ENCODE measurements at places on chromosomes 5 and 9.

DNA sequence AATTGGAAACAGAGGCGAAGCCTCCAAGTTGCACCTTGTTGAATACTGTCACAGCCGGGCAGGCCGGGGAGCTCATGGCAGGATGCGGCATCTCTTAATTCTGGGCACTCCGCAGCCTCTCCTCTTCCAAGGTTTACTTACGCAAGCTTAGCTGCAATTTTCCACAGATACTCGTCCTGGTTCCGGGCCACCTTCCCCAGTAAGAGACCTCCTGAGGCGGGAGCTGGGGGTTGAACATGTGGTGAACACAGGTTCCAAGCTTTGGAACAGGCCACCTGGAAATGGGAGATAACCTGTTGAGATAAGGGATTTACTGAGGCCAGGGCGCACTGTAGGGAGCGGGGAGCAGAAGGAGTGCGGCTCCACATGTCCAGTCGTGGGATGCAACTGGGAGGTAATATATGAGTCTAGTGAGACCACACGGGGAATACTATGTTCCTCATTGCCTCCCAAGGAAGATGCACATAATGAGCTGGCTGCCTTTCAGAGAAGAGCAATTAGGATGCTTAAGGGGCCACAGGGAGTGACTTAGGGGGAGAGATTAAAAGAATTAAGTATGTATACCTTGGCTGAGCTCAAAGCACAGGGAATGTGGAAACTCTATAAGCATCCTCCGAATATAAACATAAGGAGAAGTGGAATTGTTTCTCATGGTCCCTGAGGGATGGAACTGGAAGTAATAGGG lies 335.2 kb downstream of the CWC27 start:
- no peaks in the 10 kb centered on the region for H3K4me1 ChIP-seq
- H3K27ac ChIP-seq: no peak overlapping the region
- H3K36me3 ChIP-seq: peaks cover 10% of the 10 kb centered on the region
- DNase-seq: no peak
- H3K4me3 ChIP-seq: peak overlapping the region; percentile 68

GRCh38 chr9:115038178-115038577 lies 79.8 kb downstream of the TNC start:
- H3K27ac ChIP-seq: no peak overlapping the region
- peaks cover 11% of the 10 kb centered on the region for H3K27me3 ChIP-seq
- no peaks in the 10 kb centered on the region for H3K4me1 ChIP-seq
- DNase-seq: no peak
- no peaks in the 10 kb centered on the region for H3K36me3 ChIP-seq
- no peak overlapping the region for H3K4me3 ChIP-seq

DNA sequence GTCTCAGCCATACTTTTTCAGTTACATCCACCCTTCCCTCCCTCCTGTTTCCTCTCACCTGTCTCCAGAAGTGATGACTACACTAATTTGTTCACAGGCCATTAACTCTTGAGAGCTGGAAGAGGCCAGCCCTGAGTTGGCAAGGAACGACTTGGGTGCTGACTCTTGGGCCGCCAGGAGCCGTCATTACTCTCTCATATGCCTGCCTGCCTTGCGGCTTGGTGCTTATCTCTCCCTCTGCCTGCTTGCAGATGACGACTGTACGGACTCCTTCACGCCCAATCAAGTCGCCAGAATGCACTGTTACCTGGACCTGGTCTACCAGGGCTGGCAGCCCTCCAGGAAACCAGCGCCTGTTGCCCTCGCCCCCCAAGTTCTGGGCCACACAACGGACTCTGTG lies 66.1 kb downstream of the PAPPA start:
- no peak overlapping the region for H3K4me3 ChIP-seq
- no peak for DNase-seq
- peaks cover 11% of the 10 kb centered on the region for H3K27me3 ChIP-seq
- H3K4me1 ChIP-seq: no peaks in the 10 kb centered on the region
- no peaks in the 10 kb centered on the region for H3K36me3 ChIP-seq

- no peak overlapping the region for H3K27ac ChIP-seq
- no peaks in the 10 kb centered on the region for H3K27me3 ChIP-seq
- H3K36me3 ChIP-seq: no peaks in the 10 kb centered on the region
Measured at GRCh38 chr5:76384705-76385104, 18.4 kb upstream of the IQGAP2 start.

DNA sequence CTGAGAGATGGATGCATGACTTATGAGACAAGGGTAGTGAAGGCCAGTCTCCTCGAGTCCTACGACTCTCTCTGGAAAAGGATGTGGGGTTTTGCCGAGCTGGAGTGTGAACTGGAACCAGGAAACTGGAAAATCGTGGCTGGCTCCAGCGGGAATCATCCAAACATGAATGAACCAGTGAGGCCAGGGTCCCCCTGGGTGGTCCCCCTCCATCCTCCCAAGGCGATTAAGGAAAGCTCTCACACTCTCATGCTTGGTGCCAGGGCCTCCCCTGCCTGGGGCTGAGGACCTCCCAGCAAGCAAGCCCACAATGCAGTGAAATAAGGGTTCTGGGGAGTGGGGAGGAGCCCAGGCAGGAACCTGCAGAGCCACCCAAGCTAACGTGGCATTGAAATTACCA lies 9.6 kb upstream of the AMBP start:
- DNase-seq: no peak
- H3K4me3 ChIP-seq: no peak overlapping the region
- H3K27ac ChIP-seq: no peak overlapping the region
- H3K4me1 ChIP-seq: peaks cover 2% of the 10 kb centered on the region
- peaks cover 10% of the 10 kb centered on the region for H3K36me3 ChIP-seq
- no peaks in the 10 kb centered on the region for H3K27me3 ChIP-seq

DNA sequence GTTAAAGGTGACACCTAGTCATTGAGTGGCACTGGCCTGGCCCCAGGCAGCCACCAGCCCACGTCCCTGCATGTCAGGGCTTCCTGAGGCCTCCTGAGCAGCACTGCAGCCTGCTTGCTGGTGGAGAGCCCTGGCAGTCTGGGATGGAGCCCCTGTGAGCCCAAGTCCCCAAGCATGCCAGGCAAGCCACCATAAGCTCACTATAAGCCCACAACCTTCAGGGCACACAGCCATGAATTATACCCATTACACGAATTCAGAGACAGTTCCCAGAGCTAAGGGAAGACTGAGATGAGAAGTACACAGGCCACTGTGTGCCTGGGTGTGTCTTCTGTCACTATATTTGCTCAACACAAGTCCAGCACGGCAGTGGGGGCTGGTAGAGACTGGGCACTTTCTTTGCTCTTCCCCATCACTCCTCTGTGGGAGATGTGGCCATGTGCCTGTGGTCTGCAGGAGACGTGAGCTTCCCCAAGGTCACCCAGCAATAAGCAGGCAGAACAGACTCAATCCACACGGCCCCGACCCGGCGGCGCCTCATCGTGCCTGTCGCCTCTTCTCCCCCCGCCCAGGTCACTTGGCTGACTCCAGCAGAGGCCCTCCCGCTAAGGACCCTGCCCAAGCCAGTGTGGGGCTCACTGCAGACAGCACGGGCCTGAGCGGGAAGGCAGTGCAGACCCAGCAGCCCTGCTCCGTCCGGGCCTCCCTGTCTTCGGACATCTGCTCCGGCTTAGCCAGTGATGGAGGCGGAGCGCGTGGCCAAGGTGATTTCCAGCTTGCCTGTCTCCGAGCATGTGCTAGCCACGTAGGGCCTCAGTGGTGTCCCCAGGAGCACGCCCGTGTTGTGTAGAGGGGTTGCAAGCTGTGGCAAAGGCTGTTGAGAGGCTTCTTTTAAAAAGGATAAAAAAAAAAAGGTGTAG lies 114.8 kb downstream of the WNK2 start:
- no peak for DNase-seq
- H3K4me1 ChIP-seq: peaks cover 10% of the 10 kb centered on the region
- no peaks in the 10 kb centered on the region for H3K27me3 ChIP-seq
- peaks cover 17% of the 10 kb centered on the region for H3K36me3 ChIP-seq
- H3K4me3 ChIP-seq: no peak overlapping the region

DNA sequence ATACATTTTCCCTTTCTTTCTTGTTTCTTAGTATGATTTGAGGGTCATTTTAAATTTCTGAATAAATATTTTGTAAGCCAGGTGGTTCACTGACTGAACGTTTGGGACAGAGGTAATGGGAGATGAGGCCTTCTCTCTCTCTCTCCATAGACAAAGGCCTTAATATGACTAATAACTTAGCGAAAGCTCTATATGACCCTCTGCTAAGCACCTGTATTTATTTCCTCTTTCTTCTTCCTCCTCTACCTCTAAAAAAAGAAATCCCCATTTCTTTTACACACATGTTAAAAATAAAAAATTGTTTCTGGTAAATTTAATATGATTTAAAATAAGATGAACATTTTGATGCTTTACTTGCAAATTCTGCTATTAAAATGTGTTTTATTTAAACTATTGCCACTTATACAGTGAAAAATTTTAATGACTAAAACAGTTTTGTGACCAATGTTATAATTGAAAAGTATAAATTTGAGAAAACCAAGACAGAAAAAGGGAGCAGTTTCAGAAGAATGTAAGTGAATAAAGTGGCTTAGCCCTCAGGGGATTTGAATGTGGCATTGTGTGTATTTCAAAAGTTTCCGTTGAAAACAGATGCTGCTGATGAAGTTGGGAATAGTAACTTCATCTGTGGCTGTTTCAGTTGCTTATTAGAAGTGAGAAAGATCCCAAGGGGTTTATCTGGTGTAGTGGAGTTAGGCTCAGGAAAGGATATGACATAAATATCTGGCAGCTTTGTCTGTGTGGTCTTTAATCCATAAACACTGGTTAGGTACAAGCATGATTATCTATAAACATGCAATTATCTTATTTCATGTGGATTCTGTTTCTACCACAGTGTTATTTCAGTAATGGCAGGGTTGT lies 128.6 kb upstream of the GRHPR start:
- no peak overlapping the region for H3K27ac ChIP-seq
- no peak overlapping the region for H3K4me3 ChIP-seq
- H3K36me3 ChIP-seq: no peaks in the 10 kb centered on the region
- no peak for DNase-seq
- peaks cover 9% of the 10 kb centered on the region for H3K4me1 ChIP-seq
- no peaks in the 10 kb centered on the region for H3K27me3 ChIP-seq

DNA sequence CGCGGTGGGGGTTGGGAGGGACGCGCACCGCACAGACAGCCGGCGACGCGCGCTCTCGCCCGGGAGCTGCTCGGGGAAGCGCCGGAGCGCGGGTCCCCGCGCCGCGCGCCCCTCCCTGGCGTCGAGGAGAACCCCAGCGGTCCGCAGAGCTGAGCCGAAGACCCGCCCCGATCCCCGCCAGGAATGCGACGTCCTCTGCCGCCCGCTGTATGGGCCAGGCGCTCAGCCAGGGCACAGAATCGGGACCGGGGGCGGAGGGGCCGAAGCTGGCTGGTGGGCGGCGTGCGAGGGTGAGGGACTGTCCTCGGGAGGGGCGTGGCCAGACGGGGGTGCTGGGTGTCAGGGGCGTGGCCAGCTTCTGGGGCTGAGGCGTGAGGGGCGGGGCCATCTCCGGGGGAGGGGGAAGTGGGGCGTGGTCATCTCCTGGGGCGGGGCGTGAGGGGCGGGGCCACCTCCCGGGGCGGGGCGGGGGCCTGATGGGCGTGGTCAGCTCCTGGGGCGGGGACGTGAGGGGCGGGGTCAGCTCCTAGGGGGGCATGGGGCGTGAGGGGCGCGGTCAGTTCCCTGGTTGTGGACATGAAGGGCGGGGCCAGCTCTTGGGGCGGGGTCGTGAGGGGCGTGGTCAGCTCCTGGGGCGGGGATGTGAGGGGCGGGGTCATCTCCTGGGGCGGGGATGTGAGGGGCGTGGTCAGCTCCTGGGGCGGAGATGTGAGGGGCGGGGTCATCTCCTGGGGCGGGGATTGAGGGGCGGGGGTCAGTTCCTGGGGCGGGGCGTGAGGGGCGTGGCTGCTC lies 965 bp downstream of the PTGDS start:
- no peak overlapping the region for H3K27ac ChIP-seq
- H3K27me3 ChIP-seq: peaks cover 1% of the 10 kb centered on the region
- peak; percentile 46 for DNase-seq
- no peaks in the 10 kb centered on the region for H3K36me3 ChIP-seq
- H3K4me1 ChIP-seq: no peaks in the 10 kb centered on the region

DNA sequence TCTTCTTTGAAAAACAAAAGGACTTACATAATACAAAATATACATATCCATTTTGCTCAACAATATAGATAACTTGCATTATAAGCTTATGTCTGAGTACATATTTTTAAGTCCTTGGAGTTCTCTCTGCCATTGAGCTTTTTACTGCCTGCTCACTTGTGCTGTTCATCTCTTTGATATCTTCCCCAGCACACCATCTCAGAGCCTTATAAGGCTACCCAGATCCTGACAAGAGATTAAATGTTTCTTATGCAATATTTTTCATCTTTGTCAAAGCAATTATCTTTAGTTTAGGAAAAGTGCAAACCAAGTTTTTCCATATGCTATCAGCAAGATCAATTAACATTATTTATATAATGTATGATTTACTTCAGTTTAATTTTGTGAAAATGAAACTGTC lies 60.7 kb upstream of the ITGA1 start:
- H3K27me3 ChIP-seq: no peaks in the 10 kb centered on the region
- DNase-seq: no peak
- H3K36me3 ChIP-seq: no peaks in the 10 kb centered on the region
- peak overlapping the region; percentile 26 for H3K27ac ChIP-seq
- H3K4me1 ChIP-seq: peaks cover 30% of the 10 kb centered on the region

- peaks cover 36% of the 10 kb centered on the region for H3K4me1 ChIP-seq
- peaks cover 6% of the 10 kb centered on the region for H3K36me3 ChIP-seq
- DNase-seq: no peak
- H3K27me3 ChIP-seq: no peaks in the 10 kb centered on the region
- H3K4me3 ChIP-seq: no peak overlapping the region
Measured at GRCh38 chr5:157828944-157829639, 29.9 kb downstream of the CLINT1 start.

GRCh38 chr9:90847971-90848370 lies 46.4 kb downstream of the SYK start:
- H3K36me3 ChIP-seq: no peaks in the 10 kb centered on the region
- DNase-seq: no peak
- H3K27me3 ChIP-seq: no peaks in the 10 kb centered on the region

GRCh38 chr5:138755084-138755748 lies 2.0 kb downstream of the CTNNA1 start:
- peak overlapping the region; percentile 95 for H3K27ac ChIP-seq
- H3K4me1 ChIP-seq: peaks cover 51% of the 10 kb centered on the region
- DNase-seq: no peak
- H3K27me3 ChIP-seq: no peaks in the 10 kb centered on the region
- peaks cover 82% of the 10 kb centered on the region for H3K36me3 ChIP-seq
- peak overlapping the region; percentile 89 for H3K4me3 ChIP-seq

GRCh38 chr9:32554107-32554506 lies 1.7 kb upstream of the TOPORS start:
- H3K4me1 ChIP-seq: peaks cover 8% of the 10 kb centered on the region
- no peak overlapping the region for H3K27ac ChIP-seq
- H3K4me3 ChIP-seq: no peak overlapping the region
- H3K36me3 ChIP-seq: peaks cover 31% of the 10 kb centered on the region
- H3K27me3 ChIP-seq: no peaks in the 10 kb centered on the region
